HCT116 (cell line): ENCODE measurements at places on chromosomes 6 and 20. TPM values are rescaled to one million over a fixed set of nuclear protein-coding genes. Genes with fewer than 3 reads are reported as not detected.

DNA sequence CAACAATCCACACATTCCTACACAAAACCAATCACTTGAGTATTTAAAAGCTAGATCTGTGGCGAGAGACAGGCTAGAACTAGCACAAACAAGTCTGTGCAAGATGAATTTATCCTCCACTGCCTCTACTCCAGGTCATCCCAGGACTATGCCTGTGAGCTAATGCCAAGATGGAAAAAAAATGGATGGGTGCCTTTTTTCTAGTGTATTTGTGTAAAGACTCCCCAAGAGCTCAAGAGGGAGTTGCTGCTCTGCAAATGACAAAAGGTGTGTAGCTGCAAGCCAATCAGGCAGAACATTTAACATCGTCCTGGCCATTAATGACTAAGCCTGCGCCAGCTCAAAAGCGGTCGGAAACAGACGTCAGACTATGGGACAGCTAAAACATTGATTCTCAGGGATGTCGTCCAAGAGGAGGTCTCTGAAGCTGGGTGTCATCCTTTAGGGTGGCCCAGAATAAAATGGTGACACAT lies 21.9 kb downstream of the ATXN1 start:
- no peaks in the 10 kb centered on the region for H3K36me3 ChIP-seq
- no peak overlapping the region for H3K4me3 ChIP-seq

- no peak overlapping the region for H3K4me3 ChIP-seq
- no peak overlapping the region for H3K27ac ChIP-seq
Measured at GRCh38 chr6:143579703-143580102, 68.2 kb upstream of the FUCA2 start.

- peak; percentile 44 for DNase-seq
- no peak overlapping the region for H3K4me3 ChIP-seq
- no peaks in the 10 kb centered on the region for H3K27me3 ChIP-seq
Measured at GRCh38 chr6:27726619-27727023, 185.6 kb downstream of the OR2B2 start.

GRCh38 chr20:4949833-4950178 lies 51.5 kb downstream of the SLC23A2 start:
- H3K27me3 ChIP-seq = no peaks in the 10 kb centered on the region
- H3K4me1 ChIP-seq = peaks cover 7% of the 10 kb centered on the region
- H3K27ac ChIP-seq = no peak overlapping the region
- DNase-seq = no peak
- H3K36me3 ChIP-seq = peaks cover 7% of the 10 kb centered on the region; the same call in 1 of the 2 replicates

DNA sequence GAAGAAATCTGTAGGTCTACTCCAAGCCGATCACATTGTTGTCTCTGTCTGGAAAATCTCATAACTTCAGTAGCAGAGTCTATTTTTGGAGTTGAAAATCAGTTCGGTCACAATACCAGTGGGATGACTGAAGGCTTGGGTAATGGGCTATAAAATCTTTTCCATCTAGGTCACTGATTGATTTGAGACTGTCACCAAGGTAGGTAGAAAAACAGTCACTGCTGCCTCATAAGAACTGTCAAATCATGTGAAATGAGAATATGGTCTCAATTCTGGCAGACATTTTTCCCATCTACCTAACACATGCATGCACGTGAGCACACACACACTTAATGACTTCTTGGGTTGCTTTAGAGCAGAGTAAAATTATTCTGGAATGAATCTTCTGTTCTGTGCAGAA lies 1162.8 kb upstream of the CITED2 start:
- no peaks in the 10 kb centered on the region for H3K36me3 ChIP-seq
- no peak for DNase-seq
- no peaks in the 10 kb centered on the region for H3K27me3 ChIP-seq
- H3K4me3 ChIP-seq = no peak overlapping the region

DNA sequence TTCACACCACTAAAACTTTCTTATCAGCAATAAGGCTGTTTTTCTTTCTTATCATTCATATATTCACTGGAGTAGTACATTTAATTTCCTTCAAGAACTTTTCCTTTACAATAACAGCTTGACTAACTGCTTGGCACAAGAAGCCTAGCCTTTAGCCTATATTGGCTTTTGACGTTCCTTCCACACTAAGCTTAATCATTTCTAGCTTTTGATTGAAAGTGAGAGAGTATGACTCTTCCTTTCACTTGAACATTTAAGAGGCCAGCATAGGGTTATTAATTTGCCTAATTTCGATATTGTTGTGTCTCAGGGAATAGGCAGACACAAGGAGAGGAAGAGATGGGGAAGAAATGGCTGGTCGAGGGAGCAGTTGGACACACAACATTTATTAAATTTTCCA lies 23.6 kb downstream of the THEMIS start:
- no peaks in the 10 kb centered on the region for H3K4me1 ChIP-seq
- DNase-seq = no peak
- H3K4me3 ChIP-seq = no peak overlapping the region
- H3K36me3 ChIP-seq = no peaks in the 10 kb centered on the region
- no peak overlapping the region for H3K27ac ChIP-seq

DNA sequence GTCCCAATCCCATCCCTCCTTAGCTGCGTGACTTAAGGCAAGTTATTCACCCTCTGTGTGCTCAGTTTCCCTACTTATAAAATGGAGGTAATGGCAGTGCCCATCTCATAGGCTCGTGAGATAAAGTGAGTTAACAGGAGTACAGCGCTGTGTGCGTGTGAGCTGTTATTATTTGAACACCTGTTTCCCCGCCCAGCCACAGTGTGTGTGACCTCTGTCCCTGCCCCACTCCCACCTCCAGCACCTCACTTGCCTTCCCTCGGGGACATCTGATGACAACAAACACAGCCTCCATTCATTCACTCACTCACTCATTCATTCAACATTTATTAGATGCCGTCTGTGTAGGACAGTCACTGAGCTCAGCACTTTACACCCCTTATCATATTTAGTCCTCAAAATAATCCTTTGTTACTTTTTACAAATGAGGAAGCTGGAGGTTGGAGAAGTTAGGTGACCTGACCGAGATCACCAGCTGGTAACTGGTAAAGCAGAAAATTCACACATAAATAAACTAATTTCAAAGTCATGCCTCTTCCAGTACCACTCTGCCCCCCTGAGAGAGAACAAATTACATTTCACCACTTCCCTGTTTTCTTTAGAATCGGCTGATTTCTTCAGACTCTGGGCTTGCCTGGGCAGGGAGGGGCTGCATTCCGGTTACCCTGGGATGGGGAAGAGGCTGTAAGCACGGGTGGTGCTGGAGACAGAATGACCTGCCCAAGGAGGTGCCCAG lies 58.6 kb downstream of the CPNE5 start:
- H3K4me1 ChIP-seq = no peaks in the 10 kb centered on the region
- H3K27ac ChIP-seq = no peak overlapping the region
- H3K27me3 ChIP-seq = peaks cover 6% of the 10 kb centered on the region; the same call in 1 of the 2 replicates

- no peak overlapping the region for H3K27ac ChIP-seq
- H3K27me3 ChIP-seq = peaks cover 18% of the 10 kb centered on the region
- DNase-seq = no peak
Measured at GRCh38 chr6:124036384-124036783, 232.7 kb downstream of the NKAIN2 start.

- H3K4me3 ChIP-seq = peak overlapping the region; percentile 65
- no peaks in the 10 kb centered on the region for H3K36me3 ChIP-seq
- H3K4me1 ChIP-seq = peaks cover 56% of the 10 kb centered on the region
Measured at GRCh38 chr6:33425668-33426577, 6.1 kb downstream of the SYNGAP1 start.

- H3K36me3 ChIP-seq = no peaks in the 10 kb centered on the region
- H3K4me1 ChIP-seq = no peaks in the 10 kb centered on the region
- H3K27me3 ChIP-seq = peaks cover 51% of the 10 kb centered on the region
- H3K27ac ChIP-seq = no peak overlapping the region
- no peak overlapping the region for H3K4me3 ChIP-seq
- DNase-seq = no peak
Measured at GRCh38 chr20:53175135-53175780, 203.1 kb downstream of the TSHZ2 start.

DNA sequence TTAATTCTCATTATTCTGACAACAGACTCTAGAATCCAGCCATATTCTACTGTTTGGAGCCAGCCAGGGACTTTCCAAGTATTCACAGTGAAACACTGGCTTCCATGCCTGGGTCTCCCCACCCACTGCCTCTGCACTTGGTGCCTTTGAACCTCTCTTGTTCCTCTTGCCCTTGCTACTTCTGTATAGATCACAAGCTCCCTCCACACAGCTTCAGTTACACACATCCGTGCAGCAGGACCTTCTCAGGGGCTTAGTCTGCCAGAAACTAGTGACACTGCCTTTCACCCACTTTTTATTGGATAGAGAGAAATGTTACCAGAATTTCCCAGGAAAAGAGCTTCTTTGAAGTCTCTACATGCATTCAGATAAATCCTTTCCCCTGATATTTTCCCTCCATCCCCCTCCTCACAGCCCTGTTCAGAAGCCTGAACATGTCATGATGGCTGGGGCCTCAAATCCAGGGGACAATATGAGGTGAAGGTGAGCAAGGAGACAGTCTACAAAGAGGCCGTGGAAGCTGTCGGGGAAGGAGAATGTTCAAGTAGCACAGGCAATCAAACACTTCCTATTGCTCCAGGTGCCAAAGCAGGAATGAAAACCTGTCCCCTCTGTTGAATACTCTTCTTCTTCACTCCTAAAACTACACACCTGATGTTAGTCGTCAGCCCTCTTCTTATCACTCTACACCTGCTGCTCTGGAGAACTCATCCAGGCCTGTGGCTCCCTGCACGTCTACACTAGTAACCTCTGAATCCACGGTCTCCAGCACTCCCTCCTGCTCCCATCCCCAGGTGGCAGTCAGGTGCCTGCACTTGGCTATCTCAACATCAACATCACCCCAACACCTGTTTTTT lies 20.2 kb upstream of the HLA-DOA start:
- no peaks in the 10 kb centered on the region for H3K36me3 ChIP-seq
- no peaks in the 10 kb centered on the region for H3K4me1 ChIP-seq
- no peak for DNase-seq
- peaks cover 22% of the 10 kb centered on the region for H3K27me3 ChIP-seq
- H3K4me3 ChIP-seq = no peak overlapping the region

PRSS16 gene
- 14.5 TPM for total RNA-seq

LY6G6C gene
- 0.54 TPM for total RNA-seq

FAM209B gene
- not detected for total RNA-seq

TFAP2A gene
- total RNA-seq = 24.3 TPM

BACH2 gene
- total RNA-seq = 3.3 TPM
